ENCODE measurements at places on chromosomes 4 and X.

DNA sequence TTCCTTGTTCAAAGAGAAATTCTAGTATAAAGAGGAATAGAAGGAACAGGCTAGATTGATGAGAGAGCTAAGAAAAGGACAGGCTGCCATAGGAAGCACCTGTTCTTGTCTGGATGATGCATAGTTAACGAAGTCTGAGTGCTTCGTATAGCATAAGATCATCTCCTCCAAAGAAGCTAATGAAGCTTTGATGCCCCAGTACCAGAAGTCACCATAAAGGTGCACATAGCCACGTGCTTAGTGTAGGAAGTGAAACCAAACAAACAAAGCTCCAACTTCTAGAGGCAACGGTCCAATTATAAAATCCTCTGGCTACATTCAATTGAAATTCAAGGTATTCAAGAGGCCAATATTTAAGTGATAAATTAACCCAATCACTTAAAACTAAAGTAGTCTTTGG lies 31.0 kb downstream of the AFAP1 start:
- DNase-seq = no peak

GRCh38 chrX:139158256-139158655 lies 372.3 kb upstream of the F9 start:
- no peak for DNase-seq

DNA sequence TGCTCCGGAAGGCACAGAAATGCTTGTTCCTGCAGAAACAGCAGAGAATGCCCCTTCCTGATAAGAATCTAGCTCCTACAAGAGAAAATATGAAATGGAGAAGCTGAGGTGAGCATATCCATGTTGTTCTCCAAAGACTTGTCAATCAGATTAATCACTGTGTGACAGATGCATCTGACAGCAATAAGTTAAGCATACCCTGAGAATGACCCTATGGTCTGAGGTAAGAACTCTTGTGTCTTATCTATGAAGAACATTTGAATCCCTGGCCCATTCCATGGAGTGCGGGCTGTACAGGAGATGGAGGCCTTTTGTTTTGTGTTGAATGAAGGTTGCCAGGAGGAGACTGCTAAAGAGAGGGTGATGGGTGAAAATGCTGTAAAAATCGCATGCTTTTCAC lies 21.5 kb upstream of the ASB5 start:
- no peak for DNase-seq

DNA sequence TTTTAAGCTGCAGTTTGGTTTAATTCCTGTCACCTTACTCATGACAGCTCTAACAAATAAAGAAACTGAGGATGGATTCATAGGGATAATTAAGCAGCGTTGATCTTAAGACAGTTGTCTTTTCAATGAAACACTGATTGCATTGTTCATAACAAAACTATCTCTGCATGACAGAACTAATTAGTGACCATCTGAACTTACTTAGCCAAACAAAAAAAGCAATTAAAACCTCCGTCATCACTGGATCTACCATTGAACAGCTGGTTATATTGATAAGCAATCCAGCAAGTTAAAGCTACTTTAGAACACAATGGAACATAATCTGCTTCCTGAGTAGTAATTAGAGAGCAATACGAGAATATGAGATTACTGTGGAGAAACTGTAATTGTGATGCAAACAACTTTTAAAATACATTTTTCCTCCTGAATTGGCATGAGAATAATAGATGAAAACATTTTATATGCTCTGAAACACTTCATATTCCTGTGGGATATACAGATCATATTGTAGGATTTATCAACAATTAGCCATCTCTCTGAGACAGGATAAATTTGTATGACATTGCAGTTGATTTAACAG lies 2576.8 kb downstream of the PCDH7 start:
- DNase-seq = no peak

GRCh38 chr4:149790172-149790907 lies 25.3 kb downstream of the IQCM start:
- no peak for DNase-seq

DNA sequence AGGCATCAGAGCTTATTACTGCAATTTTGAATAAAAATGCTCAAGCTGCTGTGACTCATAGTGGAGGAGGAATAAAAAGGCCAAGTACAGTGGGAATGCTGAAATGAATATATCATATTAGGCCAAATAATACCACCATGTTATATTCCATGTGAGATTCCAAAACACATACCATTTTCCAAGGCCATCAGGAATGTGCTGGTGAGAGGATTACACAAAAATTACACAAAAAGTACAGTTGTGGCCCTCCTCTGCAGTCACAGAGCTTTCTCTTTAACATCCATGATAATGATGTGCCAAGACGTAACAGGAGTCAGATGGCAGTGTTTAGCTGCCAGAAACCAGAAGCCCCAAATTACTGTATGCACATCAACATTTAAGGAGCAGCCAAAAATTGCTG lies 153.5 kb downstream of the PCDH18 start:
- DNase-seq = no peak

All from Panc1 (cell line).